ENCODE measurements at places on chromosomes 12 and 14. TPM values are rescaled to one million over a fixed set of nuclear protein-coding genes. Genes with fewer than 3 reads are reported as not detected.

- DNase-seq, result no peak
These were observed 937.2 kb upstream of the FLRT2 start for GRCh38 chr14:84592770-84593169.

DNA sequence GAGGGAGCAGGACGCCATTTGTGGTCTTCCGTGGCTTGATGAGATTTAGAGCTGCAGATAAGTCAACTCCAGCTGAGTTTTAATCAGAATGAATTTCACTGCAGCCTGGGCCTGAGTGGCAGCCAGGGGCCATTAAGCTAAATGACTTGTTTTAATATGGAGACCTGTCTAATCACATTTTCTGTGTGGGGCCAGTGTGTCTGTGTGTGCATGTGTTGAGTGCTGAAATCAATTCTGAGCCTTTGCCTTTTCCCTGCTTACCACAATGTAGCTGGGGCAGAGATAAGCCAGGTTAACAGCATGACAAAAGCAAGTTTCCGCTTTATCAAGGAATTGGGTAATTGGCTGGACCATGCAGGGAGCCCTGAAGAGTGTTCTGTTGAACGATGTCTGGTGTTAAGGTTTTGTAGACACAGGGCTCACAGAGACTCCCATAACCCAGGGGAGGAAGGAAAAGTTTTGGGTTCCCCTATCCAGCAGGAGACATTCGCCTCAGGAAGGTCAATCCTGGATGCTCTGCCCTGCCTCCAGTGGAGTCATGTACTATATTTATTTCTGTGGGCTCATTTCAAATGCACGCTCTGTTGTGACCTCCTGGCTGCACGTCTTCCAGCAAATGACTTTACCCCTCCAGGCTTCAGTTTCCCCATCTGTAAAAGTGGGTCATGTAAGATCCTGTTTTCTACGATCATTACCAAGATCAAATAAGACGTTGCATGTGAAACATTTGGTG lies 24.2 kb downstream of the RPH3A start:
- DNase-seq, result no peak

GRCh38 chr14:93906341-93907329 lies 20.5 kb upstream of the FAM181A start:
- DNase-seq, result peak; percentile 23

- no peak for DNase-seq
These were observed 17.6 kb upstream of the FAIM2 start for GRCh38 chr12:49921299-49921698.

DNA sequence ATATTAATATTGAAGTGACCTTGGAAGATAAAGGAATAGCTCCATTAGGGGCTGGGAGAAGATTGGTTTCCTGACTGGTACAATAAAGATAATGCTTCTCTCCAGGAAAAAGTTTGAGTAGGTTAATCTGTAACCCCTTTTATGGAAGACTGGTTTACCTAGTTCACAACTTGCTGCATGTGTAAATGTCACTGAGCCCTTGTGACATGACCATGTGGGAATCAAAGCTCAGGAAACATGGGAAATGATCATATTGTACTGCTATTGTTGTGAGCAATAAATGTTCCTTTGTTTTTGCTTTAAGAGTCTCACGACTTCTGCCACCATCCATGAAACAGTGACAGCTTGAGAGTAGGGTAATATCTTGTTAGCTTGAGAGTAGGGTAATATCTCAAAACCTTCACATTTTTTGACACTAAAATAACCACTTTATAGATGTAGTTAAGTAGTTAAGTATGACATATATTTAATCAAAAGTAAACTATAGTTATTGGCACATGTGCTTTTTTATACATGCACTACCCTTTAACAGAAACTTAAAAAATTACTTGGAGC lies 1338.6 kb downstream of the FSCB start:
- no peak for DNase-seq

DNA sequence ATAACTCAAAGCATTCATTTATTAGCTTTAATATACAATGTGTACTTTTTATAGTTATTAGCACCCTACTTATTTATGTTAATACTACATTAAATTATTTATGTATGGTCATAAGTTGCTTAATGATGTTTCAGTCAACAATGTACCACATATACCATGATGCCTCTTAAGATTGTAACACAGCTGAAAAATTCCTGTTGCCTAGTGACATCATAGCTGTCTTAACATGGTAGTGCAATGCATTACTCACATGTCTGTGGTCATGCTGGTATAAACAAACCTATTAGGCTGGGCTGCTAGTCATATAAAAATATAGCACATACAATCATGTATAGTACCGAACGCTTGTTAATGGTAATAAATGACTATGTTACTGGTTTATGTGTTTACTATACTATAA lies 120.4 kb downstream of the ANO6 start:
- DNase-seq, result no peak

DNA sequence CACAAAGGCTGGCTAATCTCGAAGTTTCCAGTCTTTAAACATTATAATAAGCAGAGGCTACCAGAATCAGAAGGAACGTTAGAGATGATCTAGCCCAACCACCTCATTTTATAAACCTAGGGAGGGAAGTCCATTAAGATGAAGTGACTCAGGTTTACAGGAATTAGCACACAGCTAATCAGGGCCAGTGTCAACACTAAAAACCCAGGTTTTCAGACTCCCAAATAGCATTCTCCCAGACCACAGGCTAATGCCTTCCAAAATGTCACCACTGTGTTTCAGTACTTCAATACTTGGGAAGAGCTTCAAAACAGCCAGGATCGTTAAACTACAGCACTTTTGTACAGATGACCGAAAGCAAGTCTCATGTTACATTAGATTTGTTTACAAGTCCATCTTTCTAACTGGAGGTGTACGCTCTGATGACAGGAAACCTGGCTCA lies 89.2 kb downstream of the FOXN3 start:
- DNase-seq, result no peak

- DNase-seq, result no peak
These were observed 49.2 kb upstream of the CCND2 start for GRCh38 chr12:4224206-4224889.

DNA sequence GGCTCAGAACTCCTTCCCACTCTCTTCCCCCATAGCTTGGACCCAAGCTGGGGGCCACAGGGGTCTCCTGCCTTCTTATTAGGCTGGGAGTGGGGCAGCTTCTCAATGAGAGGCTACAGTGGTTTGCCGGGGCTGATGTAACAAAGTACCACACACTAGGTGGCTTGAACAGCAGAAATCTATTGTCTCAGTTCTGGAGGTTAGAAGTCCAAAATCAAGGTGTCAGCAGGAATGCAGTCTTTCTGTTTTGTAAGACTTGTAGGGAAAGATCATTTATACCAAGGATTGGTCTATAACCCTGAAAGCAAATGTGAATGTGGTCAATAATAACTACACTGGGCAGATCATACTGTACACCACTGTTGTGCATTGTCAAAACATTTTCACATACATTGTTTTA lies 124.5 kb upstream of the ARHGAP5 start:
- DNase-seq, result no peak

GRCh38 chr14:54909817-54910558 lies 7.4 kb upstream of the GCH1 start:
- no peak for DNase-seq

DNA sequence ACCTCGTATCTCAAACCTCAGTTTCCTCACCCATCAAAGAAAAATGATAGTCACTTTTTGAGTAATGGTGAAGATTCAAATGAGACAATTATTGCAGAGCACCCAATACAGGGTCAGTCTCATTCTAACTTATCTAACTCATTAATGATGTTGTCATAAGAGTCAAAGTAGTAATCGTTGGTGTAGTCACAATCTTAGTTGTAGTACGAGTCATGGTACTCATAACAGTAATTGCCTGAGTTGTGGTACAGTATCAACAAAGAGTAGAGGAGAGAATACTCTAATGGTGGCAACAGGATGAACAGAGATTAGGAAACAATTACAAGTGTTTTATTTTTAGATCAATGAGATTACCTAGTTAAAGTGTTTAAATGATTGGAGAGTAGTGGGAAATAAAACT lies 93.6 kb upstream of the TMTC2 start:
- DNase-seq, result no peak

DNA sequence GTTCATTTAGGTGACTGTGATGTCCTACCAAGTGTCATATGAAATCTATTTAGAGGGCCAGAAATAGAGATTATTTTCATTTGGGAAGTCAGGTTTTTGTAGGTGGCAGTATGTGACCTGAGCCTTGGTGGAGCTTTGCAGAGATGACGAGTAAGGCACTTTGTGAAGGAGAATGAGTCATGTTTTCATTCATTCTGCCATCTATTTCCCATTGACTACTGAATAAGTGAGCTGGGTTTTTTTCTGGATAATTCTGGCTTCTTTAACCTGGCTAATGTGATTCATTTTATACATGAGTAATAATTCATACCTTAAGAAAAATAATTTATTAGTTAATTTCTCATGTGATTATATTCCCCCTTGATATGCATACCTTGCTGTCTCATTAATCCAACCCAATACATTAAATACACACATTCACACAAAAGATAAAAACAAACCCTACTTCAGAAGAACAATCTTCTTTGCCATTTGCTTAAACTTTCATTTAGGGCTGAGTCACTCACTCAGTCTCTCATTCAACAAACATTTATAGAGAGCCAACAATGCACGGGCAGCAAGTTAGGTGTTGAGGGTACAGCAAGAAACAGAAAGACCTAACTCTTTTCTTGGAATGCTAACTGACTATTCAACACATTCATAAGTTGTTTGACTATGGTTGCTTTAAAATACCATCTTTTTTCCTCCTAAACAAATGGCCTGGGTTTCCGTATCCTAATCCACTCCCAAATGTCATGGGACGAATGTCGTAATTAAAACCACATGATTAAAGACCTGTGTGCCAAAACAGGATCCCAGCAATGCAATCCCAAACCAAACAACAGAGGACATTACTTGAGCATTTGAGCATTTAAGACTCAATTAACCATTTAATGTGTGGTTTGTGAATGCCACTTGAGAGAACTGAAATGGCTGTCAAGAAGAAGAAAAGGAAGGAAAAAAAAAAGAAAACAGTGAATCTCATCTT lies 78.0 kb downstream of the KITLG start:
- DNase-seq, result no peak

DNA sequence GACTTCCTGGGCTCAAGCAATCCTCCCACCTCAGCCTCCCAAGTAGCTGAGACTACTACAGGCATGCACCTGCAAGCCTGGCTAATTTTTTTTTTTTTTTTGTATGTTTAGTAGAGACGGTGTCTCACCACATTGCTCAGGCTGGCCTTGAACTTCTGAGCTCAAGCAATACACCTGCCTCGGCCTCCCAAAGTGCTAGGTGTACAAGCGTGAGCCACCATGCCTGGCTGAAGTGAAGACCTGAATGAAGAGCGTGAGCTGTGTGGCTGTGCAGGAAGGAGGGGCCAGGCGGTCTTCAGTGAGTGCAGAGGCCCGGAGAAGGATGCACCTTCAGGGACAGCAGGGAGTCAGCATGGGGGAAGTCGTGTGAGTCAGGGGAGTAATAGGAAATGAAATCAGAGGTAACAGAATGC lies 14.9 kb upstream of the NFKBIA start:
- no peak for DNase-seq

DNA sequence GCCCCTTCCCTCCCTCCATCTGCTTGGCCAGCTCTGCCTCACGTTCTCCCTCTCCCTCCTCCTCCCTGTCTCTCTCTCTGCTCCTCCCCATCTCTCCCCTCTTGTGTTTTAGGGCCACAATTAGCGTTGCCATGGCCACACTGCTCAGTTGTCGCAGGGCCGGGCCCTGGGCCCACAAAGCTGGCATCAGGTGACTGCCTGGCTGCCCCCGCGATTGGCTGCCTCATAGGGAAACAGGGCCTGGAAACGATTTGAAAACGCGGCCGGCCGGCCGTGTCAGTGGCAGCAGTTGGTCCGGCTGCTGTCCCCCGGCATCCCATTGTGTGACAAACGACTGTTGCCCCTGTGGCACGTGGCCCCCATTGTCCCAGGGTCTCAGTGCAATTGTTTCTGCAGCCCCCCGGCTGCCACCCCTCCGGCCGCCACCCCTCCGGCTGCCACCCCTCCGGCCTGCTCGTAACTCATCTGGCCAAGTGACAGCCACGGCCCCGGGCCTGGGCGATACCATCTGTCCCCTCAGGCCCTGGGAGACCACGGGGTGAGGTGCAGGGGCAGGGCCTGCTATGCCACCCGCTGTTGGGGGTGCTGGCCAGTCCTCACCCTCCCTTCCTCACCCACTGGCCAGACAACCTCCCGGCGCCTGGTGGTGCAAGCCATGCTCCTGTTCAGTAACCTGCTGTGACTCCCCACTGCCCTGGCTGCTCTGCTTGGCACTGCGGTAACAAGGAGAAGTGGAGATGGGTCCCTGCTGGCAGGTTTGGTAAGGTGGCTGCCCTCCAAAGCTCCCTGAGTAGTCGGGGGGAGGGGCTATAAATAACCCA lies 17.4 kb downstream of the FOXN4 start:
- no peak for DNase-seq

DNA sequence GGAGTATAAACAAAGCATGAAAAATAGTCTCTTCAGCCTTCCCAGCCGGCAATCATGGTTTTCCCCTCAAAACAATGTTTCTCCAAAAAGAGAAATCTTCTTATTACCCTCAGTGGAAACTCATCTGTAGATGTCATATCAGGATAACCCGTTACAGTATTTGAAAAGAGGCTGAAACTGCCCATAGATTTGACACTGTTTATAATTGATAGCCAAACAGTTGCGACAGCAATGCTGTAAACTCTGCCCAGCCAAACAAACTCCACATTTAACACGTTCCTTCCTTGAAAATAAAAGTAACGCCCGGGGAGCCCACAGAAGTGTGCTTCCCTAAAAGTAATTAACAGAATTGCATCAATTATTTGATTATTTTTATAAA lies 201.3 kb upstream of the FOXN3 start:
- DNase-seq, result no peak

DNA sequence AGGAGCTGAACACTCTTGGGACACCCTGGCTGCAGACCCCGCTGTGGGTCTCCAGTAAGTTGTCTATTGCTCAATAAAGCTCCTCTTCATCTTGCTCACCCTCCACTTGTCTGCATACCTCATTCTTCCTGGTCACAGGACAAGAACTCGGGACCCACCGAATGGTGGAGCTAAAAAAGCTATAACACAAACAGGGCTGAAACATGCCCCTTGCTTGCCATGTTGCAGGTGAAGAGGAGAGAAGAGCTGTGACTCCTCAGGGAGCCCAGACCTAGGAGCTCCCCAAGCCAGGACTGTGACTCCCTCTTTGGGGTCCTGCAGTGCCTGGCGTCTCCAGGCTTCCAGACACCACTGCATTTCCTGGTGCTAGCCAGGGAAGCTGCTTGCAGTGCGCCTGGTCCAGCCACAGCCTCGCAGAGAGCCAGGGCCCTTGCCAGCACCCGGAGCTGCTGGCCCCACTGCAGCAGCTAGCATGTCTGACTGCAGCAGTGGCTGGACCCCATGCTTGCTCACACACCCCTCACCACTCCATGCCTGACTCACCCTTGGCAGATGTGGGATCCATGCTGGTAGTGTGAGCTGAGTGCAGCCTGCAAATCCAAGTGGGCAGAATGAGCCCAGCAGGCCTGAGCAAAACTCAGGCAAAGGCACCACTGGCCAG lies 37.1 kb upstream of the OR5AU1 start:
- no peak for DNase-seq

GRCh38 chr12:4991373-4991772 lies 52.3 kb upstream of the KCNA5 start:
- DNase-seq, result no peak

Gene TSPAN19
- not detected for total RNA-seq

Gene KLRC2
- 0.71 TPM for total RNA-seq

Data from activated T-cell treated with anti-CD3 and anti-CD28 coated beads, Interleukin-2, amount 50 U/mL, for 4 hours (primary cell).